ENCODE measurements at places on chromosomes 6 and 20.

GRCh38 chr20:24622856-24623255 lies 153.4 kb downstream of the SYNDIG1 start:
- no peak for DNase-seq

DNA sequence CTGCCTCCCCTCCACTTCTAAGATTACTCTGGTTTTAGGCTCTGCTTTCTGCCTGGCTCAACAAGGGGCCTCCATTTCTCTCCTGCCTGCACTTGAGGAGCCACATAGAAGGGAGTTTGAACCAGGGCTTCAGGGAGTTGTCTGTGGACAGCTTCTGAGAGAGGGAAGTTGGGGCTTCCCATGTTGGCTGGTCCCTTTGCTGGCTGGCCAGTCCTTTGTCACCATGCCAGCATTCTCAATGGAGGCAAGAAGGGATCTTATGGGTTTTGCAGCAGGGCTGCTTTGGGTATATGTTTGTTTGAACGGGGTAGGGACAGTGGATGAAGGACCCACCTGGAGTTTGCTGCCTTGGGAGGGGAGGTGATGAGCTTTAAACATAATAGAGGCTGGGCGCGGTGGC lies 124.9 kb downstream of the CARMIL1 start:
- no peak for DNase-seq

DNA sequence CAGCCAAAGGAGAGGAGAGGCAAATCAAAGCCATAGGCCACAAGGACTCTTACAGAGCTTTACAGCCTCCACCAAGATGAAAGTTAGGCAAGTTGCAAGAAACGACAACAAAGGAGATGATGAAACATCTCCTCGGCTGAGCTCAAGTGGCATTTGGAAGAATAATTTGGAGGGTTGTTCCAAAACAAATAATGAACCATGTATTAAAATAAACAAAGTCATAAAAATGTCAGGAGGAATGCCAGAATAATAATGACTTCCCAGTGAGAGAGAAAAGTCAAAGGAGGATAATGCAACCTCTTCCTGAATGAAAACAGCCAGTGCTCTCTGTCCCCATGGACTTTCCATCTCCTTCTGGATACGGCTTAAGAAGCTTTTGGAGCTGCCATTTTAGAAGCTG lies 371.4 kb upstream of the ID4 start:
- DNase-seq, result no peak

GRCh38 chr6:51339728-51340127 lies 521.1 kb downstream of the TFAP2B start:
- peak; percentile 53 for DNase-seq

DNA sequence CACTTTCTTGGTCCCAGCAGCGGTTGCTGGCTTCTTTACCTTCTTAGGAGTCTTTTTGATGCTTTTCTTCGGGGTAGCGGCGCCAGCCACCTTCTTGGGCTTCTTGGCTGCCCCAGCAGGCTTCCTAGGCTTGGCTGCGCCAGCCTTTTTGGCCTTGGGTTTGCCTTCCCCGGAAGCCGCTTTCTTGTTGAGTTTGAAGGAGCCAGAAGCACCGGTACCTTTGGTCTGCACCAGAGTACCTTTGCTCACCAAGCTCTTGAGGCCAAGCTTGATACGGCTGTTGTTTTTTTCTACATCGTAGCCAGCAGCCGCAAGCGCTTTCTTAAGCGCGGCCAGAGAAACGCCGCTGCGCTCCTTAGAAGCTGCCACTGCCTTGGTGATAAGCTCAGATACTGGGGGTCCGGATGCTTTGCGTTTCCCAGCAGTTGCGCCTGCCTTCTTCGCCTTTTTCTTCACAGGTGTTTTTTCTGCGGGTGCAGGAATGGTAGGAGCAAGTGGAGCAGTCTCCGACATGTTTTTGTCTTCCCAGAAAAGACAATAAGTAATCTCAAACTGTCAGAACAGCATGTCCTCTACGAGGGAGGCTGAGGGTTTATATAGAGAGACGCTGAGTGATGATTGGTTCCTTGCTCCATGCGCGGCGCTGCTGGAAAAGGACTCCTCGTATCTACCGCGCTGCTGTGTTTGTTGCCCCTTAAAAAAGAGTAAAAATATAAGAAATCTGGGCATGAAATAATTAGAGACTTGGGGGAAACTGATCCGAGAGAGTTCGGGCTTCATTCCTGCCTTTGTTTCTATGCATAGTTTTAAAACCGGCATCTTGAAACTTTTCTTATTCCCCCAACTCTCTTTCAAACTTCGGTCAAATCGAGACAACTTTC lies 130.3 kb upstream of the BTN3A2 start:
- peak; percentile 76 for DNase-seq

DNA sequence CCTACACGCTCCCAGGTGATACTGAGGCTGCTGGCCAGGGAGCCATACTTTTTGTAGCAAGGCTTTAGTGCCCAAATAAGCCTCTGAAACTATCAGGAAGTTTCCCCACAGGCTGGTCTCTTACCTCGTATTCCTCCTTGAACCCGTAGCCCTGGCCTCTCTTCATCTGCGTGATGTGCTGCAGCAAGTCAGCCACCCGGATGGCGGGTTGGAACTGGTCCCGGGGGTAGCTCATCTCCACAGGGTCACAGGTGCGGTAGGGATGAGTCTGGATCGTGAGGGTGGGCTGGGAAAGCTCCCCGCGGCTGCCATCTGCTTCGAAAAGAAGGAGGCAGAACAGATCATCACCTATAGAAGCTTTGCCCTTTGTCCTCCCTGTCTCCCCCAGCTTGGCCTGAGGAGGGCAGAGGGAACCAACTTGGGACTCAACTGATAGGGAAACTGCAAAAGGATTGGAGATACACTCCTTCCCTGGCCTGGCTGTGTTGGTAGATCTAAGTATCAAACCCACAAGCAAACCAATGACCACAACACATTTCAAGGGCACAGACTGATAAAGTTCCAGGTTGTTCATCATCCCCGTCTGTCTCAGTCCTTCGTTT lies 543.2 kb upstream of the CHD6 start:
- DNase-seq, result no peak

DNA sequence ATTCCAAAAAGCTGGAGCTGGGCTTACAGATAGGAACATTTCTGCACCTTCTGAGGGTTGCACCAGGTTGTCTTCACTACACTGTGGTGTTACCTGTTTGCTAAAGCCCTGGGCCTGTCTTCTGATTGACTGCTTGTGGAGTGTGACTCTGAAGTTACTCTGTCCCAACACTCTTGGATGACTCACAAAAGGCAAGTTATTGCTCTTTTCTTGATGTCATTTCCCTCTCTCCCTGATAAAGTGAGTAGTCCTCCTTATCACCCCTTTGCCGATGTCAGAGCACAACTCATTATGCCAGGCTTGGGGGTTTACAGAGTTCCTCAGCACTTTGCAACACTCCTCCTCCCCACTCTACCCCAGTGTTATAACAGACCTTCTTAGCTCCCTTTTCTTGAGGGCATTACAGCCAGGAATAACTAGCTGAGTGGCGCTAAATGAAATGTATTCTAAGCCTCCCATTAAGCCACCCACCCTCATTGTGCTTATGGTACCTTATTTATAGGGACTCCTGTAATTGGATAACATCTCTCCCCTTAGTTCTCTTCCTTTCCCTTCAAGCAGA lies 36.1 kb upstream of the NKX2-4 start:
- peak; percentile 26 for DNase-seq

GRCh38 chr6:90719321-90720195 lies 132.7 kb upstream of the MAP3K7 start:
- DNase-seq, result peak; percentile 35

GRCh38 chr20:58893355-58894120 lies 41.0 kb downstream of the GNAS start:
- peak; percentile 36 for DNase-seq

DNA sequence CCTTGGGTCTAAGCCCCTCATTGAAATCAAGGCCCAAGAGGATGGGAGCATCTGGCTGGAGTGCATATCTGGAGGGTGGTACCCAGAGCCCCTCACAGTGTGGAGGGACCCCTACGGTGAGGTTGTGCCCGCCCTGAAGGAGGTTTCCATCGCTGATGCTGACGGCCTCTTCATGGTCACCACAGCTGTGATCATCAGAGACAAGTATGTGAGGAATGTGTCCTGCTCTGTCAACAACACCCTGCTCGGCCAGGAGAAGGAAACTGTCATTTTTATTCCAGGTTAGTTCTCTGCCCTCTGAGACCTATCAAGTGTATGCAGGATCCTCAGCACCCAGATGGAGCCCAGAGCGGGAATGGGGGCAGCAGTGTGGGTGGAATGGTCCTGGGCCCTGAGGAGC lies 5.1 kb downstream of the BTN2A2 start:
- no peak for DNase-seq

GRCh38 chr6:111681860-111682259 lies 76.2 kb upstream of the TRAF3IP2 start:
- no peak for DNase-seq

DNA sequence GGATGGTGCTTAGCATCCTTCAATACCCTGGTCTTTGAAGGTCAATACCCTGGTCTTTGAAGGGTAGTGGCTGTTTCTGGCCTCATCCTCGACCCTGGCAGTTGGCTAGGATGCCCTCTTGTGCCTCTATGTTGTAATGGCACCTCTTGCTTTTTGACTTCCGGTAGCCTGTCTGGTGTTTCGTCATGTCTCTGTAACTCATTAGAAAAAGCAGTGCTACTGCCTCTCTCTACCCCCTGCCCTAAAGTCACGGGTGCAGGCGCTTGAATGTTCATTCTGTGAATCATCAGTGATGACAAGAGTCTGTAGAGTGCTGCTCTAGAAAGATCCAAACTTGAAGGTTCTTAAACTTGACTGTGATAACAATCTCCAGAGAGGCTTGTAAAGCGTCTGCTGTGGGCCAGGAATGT lies 28.3 kb downstream of the RSPO4 start:
- peak; percentile 63 for DNase-seq

- DNase-seq, result no peak
These were observed 413.7 kb upstream of the SULF2 start for GRCh38 chr20:48198929-48199451.

- DNase-seq, result no peak
These were observed 103.9 kb upstream of the FOXP4 start for GRCh38 chr6:41442352-41442672.

DNA sequence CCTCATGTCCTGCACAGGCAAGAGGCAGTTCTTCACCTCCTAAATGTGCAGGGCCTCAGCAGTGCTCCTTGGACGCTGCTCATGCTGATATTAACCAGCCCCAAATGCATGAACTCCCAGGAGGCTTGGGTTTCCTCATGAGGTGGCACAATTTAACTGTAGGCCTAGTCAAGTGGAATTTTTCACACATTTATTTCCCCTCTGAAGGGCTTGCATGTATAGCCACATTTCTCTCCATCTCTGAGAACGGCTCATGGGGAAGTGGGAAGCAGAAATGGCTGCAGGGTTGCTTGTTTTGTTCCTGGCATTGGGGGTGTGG lies 72.8 kb upstream of the PAX1 start:
- DNase-seq, result no peak

DNA sequence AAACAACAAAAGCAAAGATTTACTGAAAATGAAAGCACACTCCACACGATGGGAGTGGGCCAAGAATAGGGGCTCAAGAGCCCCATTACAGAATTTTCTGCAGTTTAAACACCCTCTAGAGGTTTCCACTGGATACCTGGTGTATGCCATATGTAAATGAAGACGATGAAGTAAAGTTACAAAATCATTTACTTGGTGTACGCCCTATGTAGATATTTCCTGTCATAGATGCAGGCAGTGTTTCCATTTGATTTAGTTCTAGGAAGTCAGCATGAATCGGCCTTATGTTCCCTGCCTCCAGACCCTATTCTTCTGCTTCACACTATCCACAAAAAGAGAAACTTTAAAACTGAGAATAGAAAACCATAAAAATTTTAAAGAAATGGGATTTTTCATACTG lies 404.4 kb upstream of the GJE1 start:
- no peak for DNase-seq

GRCh38 chr20:56809668-56810067 lies 180.6 kb downstream of the TFAP2C start:
- peak; percentile 90 for DNase-seq

DNA sequence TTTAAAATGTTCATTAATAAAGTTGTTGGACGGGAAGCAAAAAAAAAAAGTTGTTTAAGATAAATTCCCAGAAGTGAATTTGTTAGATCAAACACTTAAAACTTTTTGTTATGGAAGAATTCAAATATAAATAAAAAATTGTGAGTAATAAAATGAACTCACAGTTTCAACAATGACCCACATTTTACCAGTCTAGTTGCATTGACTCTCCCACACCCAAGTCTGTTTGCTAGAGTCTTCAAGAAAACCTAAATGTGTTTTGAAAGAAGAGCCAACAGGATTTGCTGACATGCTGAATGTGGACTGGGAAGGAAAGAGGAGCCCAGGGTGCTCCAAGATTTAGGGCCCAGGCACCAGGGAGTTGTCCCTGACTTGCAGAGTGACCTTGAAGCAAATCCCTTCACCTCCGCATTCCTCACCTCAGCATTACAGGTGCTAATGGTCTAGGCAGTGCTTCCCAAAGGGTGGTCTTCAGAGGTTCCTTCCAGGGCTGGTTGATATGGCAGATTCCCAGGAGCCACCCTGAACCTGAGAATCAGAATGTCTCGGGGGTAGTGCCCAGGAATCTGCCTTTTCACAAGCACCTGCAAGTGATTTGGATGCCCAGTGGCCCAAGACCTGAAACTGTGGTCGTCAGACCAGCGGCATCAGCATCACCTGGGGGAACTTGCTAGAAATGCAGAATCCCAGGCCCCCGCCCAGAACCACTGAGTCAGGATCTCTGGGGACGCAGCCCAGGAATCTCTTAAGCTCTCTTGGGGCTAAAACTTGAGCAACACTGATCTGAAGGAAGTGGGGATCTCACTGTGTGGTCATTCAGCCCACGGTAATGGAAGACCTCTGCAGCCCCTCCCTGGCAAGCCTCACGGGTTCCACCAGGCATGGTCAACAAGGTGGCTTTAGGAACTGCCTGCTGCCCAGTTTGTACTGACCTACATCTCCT lies 31.1 kb downstream of the POFUT1 start:
- DNase-seq, result no peak

- no peak for DNase-seq
These were observed 446.3 kb upstream of the SLC35B3 start for GRCh38 chr6:8881663-8882062.

GRCh38 chr6:128208078-128208477 lies 307.2 kb upstream of the THEMIS start:
- DNase-seq, result no peak

GRCh38 chr6:157075549-157076450 lies 247.5 kb downstream of the TMEM242 start:
- DNase-seq, result no peak

DNA sequence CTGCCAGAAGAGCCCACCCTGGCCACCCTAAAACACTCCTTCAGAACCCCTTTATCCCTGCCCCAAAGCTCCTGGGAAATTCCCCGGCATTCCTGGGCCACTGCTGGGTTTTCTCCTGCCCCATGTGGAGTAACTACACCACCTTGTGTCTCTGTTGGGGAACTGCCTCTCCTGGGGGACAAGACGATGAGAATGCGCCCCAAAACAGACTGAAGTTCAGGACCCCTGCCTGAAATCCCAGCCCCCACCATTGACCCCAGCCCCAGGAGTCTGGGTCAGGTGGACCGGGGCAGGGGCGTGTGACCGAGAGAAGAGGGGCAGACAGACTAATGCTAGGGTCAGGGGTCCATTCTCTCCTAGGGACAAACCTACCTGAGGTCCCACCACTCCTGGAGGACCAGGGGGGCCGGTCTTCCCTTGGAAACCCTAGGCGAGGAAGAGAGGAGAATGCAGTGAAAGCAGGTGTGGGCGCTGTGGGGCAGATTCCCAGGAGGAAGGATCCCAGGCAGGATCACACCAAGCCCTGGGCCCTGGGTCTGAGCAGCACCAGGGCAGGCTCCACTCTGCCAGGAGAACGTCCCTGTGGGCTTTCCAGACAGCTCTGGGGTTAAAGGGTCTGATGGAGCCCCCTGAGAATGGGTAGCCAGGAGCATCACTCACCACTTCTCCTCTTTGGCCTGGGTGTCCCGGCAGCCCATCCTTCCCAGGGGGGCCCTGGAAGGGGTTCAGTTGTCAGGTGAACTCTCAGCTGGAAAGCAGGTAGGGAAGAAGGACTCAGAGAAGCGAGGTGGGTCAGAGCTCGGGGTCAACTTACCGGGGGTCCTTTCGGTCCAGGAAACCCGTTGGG lies 19.4 kb downstream of the COL11A2 start:
- DNase-seq, result no peak
